Activated CD8-positive, alpha-beta memory T cell treated with anti-CD3 and anti-CD28 coated beads, Interleukin-2, amount 50 U/mL, for 4 hours (primary cell): ENCODE measurements at places on chromosomes 13 and 19.

DNA sequence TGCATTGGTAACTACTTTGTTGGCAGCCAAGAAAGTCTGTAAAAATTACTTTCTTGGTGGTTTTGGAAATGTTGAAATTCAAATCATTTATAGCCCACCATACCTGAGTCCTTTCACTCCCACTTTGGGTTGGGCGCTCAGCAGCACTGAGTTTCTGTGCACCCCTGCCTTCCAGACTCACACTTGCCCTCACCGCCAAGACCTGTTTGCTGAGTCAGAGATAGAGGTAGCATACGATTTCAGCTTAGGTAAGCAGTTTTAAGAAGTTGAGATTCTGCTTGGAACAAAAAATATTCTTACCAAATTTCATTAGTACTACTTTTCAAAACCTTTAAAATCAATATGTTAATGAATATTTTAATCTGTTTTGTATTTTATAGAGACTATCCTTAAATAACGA is 12.6 kb downstream of the MPHOSPH8 start:
- no peak for DNase-seq

- peak; percentile 81 for DNase-seq
Measured at GRCh38 chr19:49672131-49672919, 4.7 kb upstream of the PRMT1 start.

DNA sequence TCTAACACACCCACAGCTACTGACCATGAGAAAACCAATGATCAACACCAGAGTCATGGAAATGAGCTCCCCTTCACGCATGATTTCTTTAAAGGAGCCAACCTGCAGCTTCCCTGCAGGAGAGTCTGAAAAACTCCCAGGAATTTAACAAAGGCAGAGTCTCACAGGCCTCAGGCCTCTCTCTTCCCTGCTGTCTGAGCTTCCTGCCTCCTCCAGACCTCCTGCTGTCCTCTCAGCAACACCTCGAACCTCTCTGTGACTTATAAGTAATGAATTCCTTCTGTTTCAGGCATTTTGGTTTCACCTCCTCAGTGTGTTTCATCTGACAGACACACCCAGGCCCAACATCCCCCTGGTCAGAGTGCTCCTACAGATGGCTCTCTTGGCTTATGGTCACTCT is 1044.4 kb downstream of the UQCRFS1 start:
- no peak for DNase-seq

GRCh38 chr13:79034341-79034740 is 371.7 kb downstream of the RBM26 start:
- DNase-seq, result no peak

DNA sequence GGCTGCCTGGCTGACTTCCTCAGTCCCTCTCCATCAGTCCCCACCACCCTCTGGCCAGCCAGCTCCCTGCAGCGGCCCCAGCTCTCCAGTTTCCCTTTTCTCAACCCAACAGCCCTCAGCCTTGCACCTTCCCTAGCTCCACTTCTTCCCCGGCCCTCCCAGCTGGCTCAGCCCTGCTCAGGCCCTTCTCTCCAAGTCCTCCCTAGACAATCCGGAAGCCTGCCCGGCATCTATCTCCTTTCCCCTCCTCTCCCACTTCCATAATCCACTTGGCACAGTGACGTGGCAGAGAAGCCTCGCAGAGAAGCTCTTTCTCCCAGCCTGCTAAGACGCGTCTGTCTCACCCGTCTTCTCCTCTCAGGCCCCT is 1.1 kb downstream of the UBXN6 start:
- no peak for DNase-seq

DNA sequence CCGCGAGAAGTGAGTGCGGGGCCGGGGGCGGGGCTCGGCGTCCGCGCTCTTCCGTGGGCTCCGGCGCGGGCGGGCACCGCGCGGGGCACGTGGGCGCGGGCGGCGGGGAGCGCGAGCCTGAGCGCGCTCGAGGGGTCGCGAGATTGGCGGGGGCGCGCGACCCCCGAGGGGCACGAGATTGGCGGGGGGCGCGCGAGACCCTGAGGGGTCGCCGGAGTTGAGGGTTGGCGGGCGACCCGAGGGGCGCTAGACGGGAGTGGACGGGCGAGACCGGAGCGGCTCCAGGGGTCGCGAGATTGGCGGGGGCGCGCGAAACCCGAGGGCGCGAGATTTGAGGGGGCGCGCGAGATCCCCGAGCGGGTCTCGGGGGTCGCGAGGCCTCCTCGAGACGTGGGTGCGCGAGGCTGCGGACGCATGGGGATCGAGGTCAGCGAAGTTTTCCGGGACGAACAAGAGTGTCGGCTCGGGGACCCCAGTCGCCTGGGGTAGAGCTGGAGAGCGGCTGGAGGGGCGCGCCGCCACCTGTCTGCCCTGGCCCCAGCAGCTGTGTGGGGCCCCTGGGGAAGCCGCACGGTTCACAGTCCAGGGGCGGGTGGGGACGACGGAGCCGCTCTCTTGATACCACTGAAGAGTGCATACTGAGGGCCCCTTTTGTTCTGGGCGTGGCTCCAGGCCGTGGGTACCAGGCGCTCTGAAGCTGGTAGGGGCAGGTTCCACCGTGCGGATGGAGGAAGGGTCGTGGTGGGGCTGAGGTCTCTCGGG is 682 bp downstream of the SSBP4 start:
- DNase-seq, result peak; percentile 45

GRCh38 chr13:44406617-44407016 is 33.0 kb downstream of the SERP2 start:
- DNase-seq, result no peak

DNA sequence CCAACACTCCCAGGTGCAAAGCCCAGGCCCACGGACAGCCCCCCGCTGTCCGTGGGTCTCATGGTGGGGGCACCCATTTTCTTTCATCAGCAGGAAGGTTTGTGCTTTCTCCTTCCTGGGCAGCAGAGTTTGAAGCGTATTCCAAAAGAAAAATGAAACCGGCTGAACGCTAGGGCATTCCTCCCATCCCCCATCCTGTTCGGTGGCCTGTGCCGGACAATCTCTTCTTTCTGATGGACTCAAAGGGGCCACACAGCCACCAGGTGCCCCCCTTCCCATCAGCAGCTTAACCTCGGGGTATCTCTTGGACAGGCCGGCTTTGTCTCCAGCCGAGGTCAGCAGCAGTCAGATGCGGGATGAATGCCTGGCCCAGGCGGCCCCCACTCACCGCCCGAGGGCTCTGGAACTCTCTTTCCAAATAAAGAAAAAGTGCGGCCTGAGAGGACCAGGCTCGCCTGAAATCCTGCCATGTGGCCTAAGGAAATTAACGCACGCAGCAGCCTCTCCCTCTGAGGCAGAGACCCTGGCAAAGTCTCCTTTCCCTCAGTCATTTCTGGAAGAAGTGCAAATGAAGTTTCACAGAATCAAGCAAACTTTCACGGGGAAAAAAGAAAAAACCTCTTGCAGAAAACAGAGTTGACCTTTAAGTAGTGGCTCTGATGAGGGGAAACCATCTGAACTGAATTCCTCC is 67.8 kb downstream of the RASA3 start:
- DNase-seq, result no peak

- peak; percentile 76 for DNase-seq
Measured at GRCh38 chr19:53906211-53907192, 2.6 kb upstream of the CACNG7 start.

- no peak for DNase-seq
Measured at GRCh38 chr19:42024622-42025111, 30.6 kb upstream of the ATP1A3 start.

DNA sequence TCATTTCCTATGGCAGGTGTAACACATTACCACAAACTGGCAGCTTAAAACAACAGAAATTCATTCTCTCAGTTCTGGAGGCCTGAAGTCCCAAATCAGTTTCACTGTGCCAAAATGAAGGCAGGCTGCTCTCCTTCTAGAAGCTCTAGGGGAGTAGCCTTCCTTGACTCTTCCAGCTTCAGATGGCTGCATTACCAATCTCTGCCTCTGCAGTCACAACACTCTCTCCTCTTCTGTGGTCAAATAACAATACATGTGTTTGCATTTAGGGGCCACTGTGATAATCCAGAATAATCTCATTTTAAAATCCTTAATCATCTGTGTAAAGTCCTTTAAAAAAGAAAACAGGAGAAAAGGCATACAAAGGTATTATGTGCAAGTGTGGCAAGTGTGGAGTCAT is 7.8 kb downstream of the DIAPH3 start:
- no peak for DNase-seq
